ENCODE measurements at places on chromosomes 12 and 14.

GRCh38 chr12:107760207-107760808 lies 629 bp downstream of the PRDM4 start:
- DNase-seq, result no peak

DNA sequence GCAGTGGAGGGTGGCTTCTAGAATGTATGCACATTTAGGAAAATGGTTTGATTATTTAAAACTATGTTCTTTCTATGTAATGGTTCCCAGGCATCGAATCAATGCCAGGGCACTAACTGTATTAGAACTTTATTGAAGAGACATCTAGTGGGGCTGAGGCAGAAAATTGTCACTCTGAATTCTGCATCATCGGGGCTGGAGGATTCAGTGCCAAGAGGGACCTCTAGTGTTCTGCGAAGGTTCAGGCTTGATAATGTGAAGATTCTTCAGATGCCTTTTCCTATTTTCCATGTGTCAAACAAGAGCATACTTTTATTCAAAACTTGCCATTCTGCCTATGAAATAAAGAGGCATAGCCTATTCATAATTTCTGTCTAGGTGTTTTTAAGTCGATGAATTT lies 146.3 kb downstream of the CAND1 start:
- no peak for DNase-seq

- DNase-seq, result no peak
Measured at GRCh38 chr12:49054524-49054923, 6.1 kb downstream of the KMT2D start.

DNA sequence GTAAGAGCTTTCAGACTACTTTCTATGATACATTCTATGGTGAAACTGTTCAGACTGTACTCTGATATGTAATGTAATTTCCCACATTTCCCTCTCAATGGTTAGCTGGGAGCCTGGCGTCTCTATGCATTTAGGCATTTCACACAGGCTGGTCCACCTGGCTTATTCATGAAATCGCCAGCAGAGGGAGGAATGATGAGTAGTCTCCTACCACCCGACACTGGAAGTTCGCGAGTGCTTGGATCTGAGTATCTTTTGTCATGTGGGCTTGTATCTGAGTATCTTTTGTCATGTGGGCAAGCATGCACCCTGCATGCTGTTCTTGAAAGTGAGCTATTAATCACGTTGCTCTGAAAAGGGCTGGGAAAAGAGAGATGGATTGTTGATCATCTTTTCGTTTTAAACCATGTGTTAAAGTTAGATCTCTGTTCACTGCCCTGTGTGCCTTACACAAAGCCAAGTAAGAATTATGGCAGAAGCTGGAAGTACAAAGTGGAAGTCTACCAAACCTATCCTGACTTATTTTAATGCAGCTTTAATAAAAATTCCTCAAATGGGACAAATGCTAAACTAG lies 235.0 kb downstream of the ATP23 start:
- DNase-seq, result no peak

DNA sequence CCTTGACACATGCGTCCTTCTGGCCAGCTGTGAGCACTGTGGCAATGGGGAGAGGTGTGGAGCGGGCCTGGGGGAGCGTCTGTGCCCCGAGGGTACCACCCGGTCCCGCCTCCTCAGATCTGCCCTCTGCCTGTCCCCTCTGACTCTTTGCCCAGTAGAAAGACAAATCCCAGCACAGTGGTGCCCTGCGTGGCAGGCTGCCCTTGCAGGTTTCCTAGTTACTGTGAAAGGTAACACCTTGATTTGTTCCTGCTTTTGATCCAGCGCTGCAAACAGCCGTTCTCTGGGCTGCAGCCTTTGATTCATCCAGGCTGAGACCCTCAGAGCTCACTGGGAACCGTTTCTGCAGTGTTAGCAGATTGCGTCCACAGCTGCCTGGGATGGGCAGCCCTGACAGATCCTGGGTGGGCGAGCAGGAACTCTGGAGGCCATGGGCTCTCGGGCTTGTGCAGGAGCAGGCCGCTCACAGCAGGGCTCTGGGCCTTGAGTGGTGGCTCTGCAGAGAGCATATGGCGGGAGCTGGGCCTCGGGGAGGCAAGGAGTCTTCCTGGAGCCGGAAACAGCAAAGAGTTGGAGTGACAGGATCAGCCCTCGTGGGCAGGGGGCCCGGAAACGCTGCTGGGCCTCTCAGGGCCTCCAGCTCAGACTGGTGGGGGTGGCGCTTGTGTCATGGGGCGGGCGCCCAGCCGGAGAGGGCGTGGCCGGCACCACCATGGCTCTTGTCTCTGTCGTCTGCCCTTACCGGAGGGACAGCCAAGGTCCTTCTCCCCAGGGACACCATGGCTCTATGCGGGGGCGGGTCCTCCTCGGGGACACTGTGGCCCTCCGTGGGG lies 16.6 kb downstream of the FBRSL1 start:
- peak; percentile 17 for DNase-seq

DNA sequence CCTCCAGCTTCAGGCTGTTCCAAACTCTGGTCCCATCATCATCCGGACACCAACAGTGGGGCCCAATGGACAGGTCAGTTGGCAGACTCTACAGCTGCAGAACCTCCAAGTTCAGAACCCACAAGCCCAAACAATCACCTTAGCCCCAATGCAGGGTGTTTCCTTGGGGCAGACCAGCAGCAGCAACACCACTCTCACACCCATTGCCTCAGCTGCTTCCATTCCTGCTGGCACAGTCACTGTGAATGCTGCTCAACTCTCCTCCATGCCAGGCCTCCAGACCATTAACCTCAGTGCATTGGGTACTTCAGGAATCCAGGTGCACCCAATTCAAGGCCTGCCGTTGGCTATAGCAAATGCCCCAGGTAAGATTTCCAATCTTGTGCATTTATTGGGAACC lies 3.3 kb downstream of the SP1 start:
- no peak for DNase-seq

GRCh38 chr12:84553331-84554117 lies 359.1 kb downstream of the SLC6A15 start:
- DNase-seq, result no peak

GRCh38 chr12:30955214-30955613 lies 28.7 kb downstream of the TSPAN11 start:
- DNase-seq, result no peak

DNA sequence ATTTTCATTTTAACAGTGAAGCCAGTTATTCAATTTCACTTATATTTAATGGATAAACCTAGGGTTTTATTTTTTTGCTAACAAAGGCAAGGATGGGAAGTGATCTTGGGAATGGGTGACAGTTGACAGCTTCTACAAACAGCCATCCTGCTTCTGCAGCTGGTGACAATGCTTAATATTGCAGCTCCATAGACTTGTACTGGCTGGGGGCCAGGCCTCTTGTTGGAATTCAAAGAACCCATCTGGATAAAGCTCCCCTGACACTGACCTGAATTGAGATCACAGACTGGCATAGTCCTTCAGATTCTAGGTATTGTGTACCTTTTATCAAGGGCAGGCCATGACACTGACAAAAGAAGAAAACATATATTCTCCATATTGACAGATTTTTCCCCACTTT lies 664.6 kb upstream of the FOXG1 start:
- DNase-seq, result no peak

GRCh38 chr12:53604581-53604980 lies 21.6 kb downstream of the ATF7 start:
- DNase-seq, result no peak

DNA sequence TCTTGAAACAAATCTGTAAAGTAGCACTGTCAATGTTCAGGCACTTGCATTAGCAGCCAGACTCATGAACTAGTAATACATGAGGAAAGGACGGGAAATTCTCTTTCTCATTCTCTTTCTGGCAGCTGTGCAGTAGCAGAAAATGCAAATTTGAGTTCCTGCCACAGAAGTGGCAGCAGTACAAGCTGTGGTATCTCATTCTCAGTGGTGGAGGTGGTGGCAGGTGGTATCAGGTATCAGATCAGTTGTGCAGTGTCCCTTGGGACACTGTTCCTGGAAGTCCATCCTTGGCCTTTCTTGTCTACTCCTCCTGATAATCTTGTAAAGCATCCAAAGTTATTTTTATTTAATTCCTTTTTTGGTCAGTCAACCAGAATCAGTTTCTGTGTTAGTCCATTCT lies 103.0 kb downstream of the C12orf42 start:
- no peak for DNase-seq

DNA sequence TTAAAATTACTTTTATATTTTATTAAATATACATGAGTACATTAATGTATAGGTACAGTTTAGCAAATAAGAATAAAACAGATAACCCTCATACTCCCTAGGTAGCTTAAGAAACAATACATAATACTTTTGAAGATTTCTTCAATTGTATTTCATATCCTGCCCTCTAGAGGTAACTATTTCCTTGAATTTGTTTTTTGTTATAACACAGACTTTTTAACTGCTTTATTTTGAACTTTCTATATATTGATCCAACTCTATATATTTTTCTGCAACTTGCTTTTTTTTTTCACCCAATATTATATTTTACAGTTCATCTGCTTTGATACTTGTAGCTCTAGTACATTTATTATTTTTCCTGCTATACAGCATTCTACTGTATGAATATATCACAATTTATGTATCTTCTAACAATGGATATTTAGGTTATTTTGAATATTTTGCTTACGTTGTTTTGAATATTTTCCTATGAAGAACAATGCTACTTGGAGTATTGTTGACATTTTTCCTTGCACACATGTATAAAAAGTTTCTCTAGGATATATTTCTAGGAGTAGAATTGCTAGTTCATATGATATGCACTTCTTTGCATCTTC lies 72.8 kb upstream of the ABCD2 start:
- no peak for DNase-seq

GRCh38 chr12:48013287-48013686 lies 9.0 kb upstream of the COL2A1 start:
- no peak for DNase-seq

- no peak for DNase-seq
Measured at GRCh38 chr12:93019975-93020630, 91.0 kb upstream of the EEA1 start.

DNA sequence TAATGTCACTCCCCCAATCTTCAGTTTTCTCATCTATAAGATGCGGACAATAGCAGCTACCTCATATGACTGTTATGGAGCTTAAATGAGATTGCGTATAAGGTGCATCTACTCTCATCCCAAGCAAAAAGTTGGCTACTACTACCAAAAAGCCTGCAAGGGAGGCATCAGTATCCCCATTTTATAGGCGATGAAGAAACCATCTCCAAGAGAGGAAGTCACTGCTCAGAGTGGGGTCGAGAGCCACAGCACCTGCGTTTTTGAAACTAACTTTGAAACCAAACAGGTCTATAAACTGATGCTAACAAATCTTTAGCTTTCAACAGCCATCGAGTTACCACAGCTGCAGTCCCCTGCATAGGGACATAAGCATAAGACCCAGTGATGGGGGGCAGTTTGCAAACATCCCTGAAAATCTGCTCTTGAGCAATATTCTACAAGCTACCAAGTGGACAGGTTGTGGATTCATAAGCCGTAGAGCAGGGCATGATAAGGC lies 3.5 kb downstream of the GCN1 start:
- DNase-seq, result no peak

DNA sequence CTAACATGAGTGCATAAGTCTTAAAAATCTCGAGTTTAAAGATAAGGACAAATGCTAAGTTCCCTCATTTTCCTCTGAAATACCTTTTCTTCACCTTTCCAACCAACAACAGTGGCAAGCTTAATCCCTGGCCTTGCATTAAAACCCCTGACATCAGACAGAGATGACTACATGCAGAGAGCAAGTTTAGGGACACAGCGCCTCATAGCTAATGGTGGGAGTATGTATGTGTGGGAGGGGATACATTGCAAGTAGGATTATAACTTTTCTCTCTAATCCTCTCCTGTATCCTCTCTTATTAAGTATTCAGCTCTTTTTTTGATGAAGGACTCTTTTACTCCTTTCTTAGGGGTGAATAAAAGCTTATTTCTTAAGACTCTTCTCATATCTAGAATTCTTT lies 547.1 kb downstream of the CCER1 start:
- no peak for DNase-seq

- no peak for DNase-seq
Measured at GRCh38 chr12:44457465-44457864, 418.6 kb downstream of the NELL2 start.

DNA sequence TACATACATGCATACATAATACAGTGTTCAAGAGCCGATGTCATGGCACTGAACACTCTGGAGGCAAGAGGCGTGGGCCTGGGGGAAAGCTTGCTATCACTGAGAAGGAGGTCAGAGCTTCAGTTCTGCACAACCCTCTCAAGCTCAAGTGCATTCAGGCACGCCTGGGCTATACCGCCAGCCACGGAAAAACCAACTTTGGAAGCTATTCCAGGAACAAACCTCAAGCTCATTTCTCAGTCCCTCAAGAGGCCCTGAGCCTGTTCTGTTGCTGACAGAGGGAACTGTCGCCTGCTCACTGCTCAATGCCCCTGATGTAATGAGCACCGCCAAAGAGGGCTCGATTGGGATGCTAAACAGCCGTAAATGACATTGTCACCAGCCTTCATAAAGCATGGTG lies 9.2 kb downstream of the NOS1 start:
- no peak for DNase-seq

GRCh38 chr14:44782775-44783238 lies 178.9 kb downstream of the KLHL28 start:
- DNase-seq, result no peak

DNA sequence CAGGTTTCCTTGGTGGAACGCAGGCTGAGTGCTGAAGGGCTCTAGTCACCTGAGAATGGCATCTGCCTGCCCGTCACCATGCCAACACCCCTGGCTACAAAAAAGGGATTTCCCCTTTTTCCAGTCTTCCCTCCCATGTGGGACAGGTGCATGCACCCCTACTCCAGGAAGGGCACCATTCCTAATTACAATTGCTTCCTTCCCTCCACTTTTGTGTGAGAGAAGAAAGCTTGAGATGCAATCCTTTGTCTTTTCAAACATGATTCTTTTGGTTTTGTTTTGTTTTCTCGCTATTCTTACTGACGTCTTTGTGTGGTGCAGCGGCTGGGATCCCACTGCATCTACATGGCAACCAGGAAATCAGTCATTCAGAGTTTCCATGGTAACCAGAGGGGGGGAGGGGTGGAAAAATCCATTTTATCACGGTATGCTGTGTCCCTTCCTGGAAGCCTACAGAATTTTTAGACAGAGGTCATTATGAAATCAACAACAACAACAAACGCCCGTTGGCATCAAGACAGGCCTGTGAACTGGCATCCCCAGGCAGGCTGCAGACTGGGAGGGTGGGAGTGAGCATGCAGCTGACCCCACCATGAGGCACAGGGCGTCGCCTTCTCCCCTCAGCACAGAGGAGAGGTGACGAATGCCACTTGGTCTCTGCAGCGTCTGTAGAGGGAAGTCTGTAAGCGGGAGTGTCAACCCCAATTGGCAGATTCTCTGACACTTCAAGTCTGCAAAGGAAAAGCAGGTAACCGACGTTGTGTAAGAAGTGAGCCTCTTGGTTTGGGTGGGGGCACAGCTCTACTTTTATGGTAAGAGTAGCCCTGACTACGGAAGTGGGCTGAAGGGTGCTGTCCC lies 13.6 kb upstream of the GNG2 start:
- peak; percentile 71 for DNase-seq

GRCh38 chr14:56333359-56334292 lies 215.4 kb downstream of the PELI2 start:
- DNase-seq, result no peak

DNA sequence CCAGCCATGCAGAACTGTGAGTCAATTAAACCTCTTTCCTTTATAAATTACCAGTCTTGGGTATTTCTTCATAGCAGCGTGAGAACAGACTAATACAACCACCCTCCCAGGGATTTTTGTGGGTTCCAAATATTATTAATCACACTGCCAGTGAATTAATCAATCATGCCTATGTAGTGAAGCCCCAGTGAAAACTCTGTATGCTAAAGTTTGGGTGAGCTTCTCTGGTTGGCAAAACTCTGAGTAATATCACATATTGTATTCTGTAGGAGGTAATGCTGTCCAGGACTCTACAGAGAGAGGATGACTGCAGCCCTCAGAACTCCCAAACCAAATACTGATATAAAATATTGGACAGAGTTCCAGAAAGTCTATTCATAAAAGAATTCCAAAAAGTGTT lies 216.9 kb downstream of the RPAP3 start:
- no peak for DNase-seq

Measured in stimulated activated CD8-positive, alpha-beta memory T cell treated with anti-CD3 and anti-CD28 coated beads, Interleukin-4, amount 100 ng/mL, for 1 hour (primary cell).